ENCODE measurements at places on chromosomes 16 and 17. TPM values are rescaled to one million over a fixed set of nuclear protein-coding genes. Genes with fewer than 3 reads are reported as not detected.

GRCh38 chr17:35010093-35010492 lies 29.8 kb downstream of the LIG3 start:
- H3K27ac ChIP-seq: no peak overlapping the region
- H3K4me3 ChIP-seq: no peak overlapping the region
- H3K4me1 ChIP-seq: no peaks in the 10 kb centered on the region
- no peak for DNase-seq
- H3K36me3 ChIP-seq: peaks cover 32% of the 10 kb centered on the region

- no peak overlapping the region for H3K27ac ChIP-seq
- H3K4me1 ChIP-seq: no peaks in the 10 kb centered on the region
- no peaks in the 10 kb centered on the region for H3K27me3 ChIP-seq
- H3K4me3 ChIP-seq: no peak overlapping the region
Measured at GRCh38 chr17:75645889-75646637, 12.8 kb downstream of the SMIM5 start.

The CDH3 gene
- not detected for polyA plus RNA-seq

DNA sequence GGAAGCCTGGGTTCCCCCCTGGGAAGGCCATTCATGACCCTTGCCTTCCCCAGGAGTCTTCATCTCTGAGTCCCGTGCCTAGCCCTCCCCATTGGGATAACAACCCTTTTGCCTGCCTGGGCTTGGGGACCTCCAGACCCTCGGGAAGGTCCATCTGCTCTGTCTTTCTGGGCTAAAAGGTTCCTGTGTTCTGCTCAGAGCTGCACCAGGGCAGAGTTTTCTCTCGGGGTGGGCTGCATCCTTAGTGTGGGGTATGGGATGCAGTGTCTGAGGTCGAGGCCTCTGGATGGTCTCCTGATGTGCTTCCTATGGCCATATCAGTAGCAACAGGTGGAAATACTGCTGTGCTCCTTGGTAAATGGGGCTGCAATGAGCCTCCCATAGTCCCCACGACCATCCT lies 22.9 kb upstream of the PLLP start:
- DNase-seq: no peak
- no peaks in the 10 kb centered on the region for H3K36me3 ChIP-seq
- no peak overlapping the region for H3K27ac ChIP-seq
- no peaks in the 10 kb centered on the region for H3K27me3 ChIP-seq

DNA sequence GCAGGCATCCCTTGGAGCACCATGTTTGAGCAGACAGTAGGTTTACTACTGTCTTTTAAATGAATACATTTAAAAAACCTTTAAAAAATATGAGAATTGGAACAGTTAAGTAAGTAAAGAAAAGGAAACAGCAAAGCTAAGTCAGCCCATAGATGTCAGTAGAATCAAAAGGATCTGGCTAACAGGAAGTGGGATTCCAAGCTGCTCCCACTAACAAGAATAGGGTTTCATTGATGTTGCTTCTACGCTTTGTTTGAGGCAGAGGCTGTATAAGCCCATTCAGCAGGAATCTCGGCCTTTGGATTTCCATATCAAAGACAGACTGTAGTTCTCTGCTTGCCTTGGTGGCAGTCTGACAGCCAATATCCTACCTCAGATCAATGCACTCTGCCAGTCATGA lies 122.9 kb upstream of the ELAC2 start:
- no peaks in the 10 kb centered on the region for H3K4me1 ChIP-seq
- no peaks in the 10 kb centered on the region for H3K27me3 ChIP-seq
- DNase-seq: no peak
- H3K4me3 ChIP-seq: no peak overlapping the region
- H3K36me3 ChIP-seq: no peaks in the 10 kb centered on the region

GRCh38 chr16:726438-727290 lies at the start of the genes CCDC78 and HAGHL:
TSS of gene CCDC78 (minus strand) at chr16:726443. CDS start at chr16:726367, 76 bp downstream.
TSS of gene HAGHL (plus strand) at chr16:727106. CDS start at chr16:727510, 404 bp downstream.
- H3K27me3 ChIP-seq: no peaks in the 10 kb centered on the region
- H3K27ac ChIP-seq: no peak within 1 kb of the TSS
- DNase-seq: peak; percentile 94
- H3K36me3 ChIP-seq: no peaks in the 10 kb centered on the region
- peak within 1 kb of the TSS; percentile 82 for H3K4me3 ChIP-seq
- H3K4me1 ChIP-seq: peaks cover 25% of the 10 kb centered on the region

DNA sequence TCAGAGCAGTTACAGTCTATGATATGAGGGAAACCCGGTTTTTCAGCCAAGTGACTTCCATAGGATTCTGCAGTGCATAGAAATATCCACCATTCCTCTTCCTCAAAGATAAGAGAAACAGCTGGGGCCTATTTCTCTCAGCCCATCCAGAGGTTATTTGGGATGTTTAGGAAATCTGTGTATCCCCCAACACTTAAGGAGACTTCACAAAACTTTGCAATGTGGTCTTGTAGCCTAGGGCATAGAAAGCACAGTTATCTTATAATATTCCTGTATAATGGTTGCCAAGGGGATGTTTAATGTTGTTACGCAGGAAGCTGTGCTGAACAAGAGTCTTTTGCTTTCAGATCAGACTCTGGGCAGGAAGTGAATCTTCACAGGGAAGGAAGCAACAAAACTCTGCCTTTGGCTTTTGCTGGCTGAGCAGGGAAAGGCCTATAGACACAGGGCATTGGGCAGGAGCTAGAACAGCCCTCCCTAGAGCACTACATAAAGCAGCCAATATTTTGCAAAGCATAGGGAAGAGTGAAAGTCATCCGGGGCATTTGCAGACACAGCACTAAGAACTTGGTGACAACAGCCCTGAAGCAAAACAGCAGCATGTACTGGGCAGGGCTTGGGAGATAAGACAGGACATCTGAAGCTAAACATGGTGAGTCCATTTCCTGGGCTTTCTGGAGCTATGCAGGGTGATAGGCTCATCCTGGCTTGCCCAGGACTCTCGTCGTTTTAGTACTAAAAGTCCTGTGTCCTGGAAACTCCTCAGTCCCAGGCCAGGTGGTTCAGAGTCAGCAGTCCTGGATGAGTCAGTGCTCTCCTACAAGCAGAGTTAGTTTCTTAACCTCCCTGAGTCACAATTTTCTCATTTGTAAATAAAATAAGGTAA lies 18.7 kb upstream of the BEAN1 start:
- H3K4me3 ChIP-seq: peak overlapping the region; percentile 41
- H3K36me3 ChIP-seq: peaks cover 5% of the 10 kb centered on the region
- H3K27me3 ChIP-seq: no peaks in the 10 kb centered on the region

GRCh38 chr17:58308173-58308984 lies 20.2 kb downstream of the TSPOAP1 start:
- no peaks in the 10 kb centered on the region for H3K4me1 ChIP-seq
- H3K36me3 ChIP-seq: no peaks in the 10 kb centered on the region
- H3K27me3 ChIP-seq: no peaks in the 10 kb centered on the region
- DNase-seq: peak; percentile 71
- no peak overlapping the region for H3K27ac ChIP-seq
- H3K4me3 ChIP-seq: no peak overlapping the region

DNA sequence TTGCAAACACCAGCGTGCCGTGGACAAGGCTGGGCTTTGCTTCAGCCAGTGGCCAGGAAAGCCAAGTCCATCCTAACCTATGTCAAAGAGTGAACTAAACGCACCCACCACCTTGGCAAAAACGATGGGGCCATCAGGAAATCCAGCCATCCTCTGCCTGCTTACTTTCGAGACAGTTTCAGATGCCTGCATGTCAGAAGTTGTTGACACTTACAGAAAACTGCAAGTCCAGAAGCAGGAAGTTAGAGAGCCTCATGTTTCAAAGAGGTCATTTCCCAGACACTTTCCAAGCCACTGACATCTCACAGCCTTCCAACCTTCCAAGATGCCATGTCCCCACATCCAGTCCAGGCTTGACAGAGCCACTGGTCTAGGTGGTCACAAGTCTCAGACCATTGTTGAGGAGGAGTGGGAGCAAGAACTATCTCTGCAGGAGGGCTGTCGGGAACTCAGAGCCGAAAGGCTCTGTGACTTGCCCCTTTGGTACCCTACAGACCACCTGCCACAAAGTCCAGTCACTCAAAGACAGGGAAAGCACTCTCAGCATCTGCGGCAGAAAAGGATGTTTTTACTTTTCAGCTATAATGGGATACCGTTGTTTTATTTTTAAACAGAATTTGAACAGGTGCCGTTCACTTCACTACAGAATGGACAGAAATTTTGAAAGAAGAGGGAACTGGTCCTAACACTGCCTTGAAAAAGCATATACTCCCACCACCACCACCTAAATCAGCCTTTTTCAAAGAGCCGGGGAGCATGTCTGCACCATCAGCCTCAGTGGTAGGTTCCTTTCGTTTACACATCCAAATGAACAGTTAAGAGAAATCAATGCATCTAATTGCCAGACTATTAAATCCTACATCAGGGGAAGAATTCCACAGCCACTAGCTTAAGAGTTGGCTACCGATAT lies 5.1 kb downstream of the ZNF423 start:
- H3K27ac ChIP-seq: no peak overlapping the region
- no peak for DNase-seq
- no peaks in the 10 kb centered on the region for H3K36me3 ChIP-seq
- H3K4me1 ChIP-seq: peaks cover 13% of the 10 kb centered on the region

DNA sequence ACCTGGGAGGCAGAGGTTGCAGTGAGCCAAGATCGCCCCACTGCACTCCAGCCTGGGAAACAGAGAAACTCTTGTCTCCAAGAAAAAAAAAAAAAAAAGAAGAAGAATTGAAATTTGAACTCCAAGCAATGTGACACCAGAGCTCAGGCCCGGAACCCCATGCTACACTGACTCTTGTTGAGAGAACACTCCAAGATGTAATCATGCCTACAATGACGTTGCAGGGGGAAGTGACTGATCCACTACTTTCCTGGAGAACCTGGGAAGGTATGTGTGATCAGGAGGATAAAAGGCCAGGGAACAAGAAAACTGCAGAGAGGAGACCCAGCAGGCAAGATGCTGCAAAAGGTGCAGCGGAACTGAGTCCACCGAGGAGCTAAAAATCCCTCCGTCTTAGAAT lies 57.9 kb downstream of the ADCY9 start:
- no peaks in the 10 kb centered on the region for H3K27me3 ChIP-seq
- H3K4me1 ChIP-seq: no peaks in the 10 kb centered on the region
- no peak for DNase-seq
- H3K27ac ChIP-seq: no peak overlapping the region
- no peak overlapping the region for H3K4me3 ChIP-seq

DNA sequence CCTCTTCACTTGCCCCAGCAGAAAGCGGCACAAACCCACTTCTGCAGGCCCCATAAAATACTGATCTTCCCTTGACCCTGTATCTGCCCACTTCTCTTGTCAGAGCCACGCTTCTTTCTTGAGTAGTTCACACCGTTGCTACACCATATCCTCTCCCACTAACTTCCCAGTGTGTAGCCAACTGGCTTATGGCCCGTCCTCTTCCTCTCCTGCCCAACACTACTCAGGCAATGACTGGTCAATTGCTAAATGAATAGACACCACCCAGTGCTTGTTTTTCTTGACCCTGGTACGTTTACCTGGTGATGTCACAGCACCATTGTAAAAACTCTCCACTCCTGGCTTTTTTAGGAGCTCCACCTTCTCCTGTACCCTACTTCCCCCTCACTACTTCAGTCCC lies 86.9 kb downstream of the NDEL1 start:
- no peak overlapping the region for H3K4me3 ChIP-seq
- no peak overlapping the region for H3K27ac ChIP-seq
- H3K4me1 ChIP-seq: no peaks in the 10 kb centered on the region
- H3K36me3 ChIP-seq: peaks cover 41% of the 10 kb centered on the region

The RAC3 gene
- 83.6 TPM for polyA plus RNA-seq

DNA sequence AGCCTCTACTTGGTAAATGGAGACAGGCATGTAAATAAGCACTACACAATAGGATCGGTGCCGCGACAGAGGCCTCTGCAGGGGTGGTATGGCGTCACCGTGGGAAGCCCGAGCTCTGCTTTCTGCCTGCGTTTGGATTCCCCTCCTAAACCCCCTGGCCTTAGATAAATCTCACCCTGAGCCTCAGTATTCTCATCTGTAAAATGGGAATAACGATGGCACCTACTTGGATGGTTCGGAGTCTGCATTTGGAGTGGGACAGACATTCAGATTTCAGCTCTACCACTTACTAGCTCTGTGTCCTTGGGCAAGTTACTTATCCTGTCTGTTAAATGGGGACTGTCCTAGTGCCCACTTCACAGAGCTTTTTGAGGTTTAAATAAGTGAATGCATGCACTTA lies 42.8 kb upstream of the TNRC6A start:
- no peak overlapping the region for H3K4me3 ChIP-seq
- H3K27ac ChIP-seq: peak overlapping the region; percentile 63
- H3K4me1 ChIP-seq: peaks cover 20% of the 10 kb centered on the region
- H3K36me3 ChIP-seq: no peaks in the 10 kb centered on the region
- DNase-seq: no peak
- H3K27me3 ChIP-seq: no peaks in the 10 kb centered on the region

- H3K4me1 ChIP-seq: no peaks in the 10 kb centered on the region
- DNase-seq: no peak
- no peak overlapping the region for H3K4me3 ChIP-seq
Measured at GRCh38 chr16:15621456-15621855, 21.5 kb downstream of the MARF1 start.

GRCh38 chr17:82113941-82114340 lies 15.9 kb upstream of the FASN start:
- H3K27me3 ChIP-seq: no peaks in the 10 kb centered on the region
- no peak for DNase-seq
- H3K4me1 ChIP-seq: no peaks in the 10 kb centered on the region
- H3K4me3 ChIP-seq: no peak overlapping the region
- no peak overlapping the region for H3K27ac ChIP-seq

DNA sequence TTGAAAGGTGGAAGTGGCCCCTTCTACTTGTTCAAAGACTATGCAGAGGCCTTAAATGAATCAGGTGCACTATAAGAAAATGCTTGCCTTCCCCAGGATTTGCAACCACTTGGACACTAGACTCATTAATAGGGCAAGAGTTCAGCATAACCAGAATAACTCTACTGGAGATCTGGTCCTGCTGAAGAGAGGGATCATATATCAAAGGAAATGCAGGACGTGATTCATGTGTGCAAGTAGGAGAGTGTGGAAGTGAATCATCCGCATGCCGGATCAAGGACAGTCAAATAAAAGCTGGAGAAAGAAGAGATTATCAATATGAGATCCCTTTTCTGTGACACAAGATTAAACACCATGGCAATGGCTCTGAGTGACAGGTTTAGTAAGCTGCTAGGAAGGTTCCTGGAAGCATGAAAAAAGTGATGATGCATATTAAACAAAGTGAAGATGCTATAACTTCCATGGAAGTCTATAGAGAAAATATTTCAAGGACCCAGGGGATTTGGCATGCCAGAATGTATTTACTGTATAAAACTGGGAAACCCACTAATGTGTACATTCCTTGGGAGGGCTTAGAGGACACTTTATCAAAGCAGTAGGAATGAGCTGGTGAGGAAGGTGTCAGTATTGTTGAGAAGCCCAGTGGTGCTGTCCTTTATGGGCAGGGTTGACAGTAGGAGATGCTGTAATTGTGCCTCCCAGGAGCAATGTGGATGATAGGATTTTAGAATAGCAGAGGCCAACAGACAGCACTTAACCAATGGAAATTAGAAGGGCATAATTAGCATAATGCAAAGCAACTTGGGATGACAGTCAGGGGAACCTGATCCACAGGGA lies 133.1 kb downstream of the ABCA8 start:
- no peaks in the 10 kb centered on the region for H3K36me3 ChIP-seq
- H3K4me1 ChIP-seq: peaks cover 3% of the 10 kb centered on the region
- DNase-seq: peak; percentile 10
- H3K4me3 ChIP-seq: no peak overlapping the region
- peak overlapping the region; percentile 51 for H3K27ac ChIP-seq
- no peaks in the 10 kb centered on the region for H3K27me3 ChIP-seq

Measured in SK-N-SH (cell line).